Inflammatory macrophage (primary cell): ENCODE measurements at places on chromosomes 5 and 9.

GRCh38 chr5:52947851-52948250 lies 41.3 kb upstream of the ITGA2 start:
- DNase-seq: no peak

- DNase-seq: peak; percentile 17
Observed at GRCh38 chr5:14663734-14664269, 716 bp upstream of the OTULIN start.

GRCh38 chr5:128966375-128966774 lies 1.1 kb downstream of the SLC27A6 start:
- DNase-seq: no peak

DNA sequence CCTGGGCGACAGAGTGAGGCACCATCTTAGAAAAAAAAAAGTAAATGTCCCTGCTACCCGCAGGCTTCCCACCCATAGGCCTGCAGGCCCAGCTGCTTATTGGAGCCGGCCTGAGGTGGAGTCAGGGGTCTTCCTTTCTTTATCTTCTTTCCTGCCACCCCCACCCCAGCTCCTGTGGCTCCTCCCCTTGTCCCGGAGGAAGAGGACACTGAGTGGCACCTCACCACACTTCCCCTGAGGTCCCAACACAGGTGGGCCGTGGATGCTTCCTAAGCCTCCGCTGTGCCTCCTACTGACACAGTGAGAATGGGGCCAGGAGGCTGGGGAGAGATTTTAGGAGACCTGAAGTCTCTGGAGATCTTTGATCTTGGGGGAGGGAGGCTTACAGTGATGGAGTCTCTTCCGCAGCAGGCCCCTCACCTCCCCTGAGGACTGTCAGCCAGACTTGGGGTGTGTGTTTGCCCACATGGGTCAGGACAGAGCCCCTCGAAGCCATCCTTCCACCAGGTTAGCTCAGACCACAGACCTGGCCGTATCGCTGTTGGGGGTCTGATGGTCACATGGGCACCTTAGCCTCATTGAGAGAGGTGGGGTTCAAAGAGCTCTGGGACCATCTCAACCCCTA lies 135.4 kb upstream of the IER5L start:
- DNase-seq: no peak

DNA sequence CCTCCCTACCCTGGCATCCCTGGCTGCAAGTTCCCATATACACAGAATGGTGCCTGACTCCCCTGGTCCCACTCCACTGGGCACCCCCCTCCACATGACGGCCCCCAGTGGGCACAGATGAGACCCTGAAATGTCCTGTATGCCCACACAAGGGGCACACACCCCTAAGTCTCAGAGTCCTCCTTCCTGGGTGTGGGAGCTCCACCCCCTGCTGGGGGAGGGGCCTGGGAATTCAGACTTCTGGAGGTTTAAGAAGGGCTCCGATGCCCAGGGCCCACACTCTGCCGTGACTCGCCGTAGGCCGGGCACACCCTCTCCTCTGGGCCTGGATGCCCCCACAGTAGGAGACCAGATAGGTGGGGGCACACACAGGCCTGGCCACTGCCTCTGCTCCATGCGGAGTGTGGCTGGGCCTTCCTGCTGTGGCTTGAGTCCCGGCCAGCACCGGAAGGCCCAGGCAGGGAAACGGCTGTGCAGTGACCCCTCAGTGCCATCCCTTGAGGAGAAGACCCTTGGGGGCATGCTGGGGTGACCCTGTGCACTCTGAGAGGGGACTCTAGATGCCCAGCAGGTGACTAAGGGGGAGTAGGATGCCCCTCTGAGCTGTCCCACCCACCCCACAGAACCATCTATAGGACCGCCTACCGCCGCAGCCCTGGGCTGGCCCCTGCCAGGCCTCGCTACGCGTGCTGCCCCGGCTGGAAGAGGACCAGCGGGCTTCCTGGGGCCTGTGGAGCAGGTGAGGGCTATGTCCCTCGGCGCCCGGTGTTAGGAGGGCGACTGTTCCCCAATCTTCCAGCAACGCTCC lies 6.5 kb downstream of the EGFL7 start:
- DNase-seq: no peak

- no peak for DNase-seq
Observed at GRCh38 chr5:135978212-135978631, 23.4 kb upstream of the LECT2 start.

DNA sequence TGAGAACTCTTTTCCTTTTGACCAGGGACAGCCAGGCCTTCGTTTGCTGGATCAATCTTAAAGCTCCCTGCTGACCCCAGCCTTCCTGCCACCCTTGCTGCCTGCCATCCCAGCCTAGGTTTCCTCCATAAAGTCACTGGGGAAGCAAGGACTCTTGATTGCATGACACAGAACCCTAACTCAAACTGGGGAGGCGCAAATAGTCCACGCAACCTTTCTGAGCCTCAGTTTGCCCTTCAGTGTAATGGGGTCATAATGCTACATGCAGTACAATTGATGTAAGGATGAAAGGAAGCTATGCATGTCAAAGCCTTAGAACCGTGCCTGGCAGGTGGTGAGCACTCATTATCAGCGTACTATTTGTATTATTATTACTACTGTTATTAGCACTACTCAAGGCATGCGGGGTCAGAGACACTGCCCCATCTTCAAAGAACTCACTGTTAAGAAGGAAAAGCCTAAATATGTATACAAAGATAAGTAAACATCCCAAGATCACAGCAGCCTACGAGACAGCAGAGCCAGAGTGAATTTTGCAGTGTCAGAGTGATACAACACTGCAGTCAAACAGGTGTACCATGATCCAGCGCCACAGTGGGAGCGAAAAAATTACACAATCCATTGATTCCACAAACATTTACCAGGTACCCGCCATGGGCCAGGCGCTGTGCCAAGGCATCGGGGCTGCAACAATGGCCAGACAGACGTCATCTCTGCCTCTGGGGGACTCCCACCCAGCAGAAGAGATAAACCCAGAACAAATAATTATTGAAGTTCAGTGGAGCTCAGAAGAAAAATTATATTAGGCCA lies 16.9 kb upstream of the CPLX2 start:
- DNase-seq: no peak

DNA sequence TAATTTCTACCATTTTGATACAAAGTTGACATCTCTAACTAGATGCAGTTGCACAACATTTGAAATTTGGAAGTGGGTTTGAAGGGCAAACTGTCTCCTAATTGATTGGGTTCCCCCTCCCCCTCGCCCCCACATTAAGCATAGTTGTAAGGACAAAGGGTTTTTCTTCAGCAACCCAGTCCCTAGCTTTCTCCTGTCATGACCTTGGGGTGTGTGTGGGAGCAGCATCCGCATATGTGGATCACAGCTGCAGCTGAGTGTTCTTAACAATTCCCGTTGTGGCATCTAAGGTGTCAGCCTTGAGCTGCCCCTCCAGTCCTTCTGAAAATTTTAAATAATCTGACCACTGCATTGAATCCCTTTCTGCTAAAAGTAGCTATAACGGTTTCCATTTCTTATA lies 141.3 kb upstream of the CDH10 start:
- no peak for DNase-seq

DNA sequence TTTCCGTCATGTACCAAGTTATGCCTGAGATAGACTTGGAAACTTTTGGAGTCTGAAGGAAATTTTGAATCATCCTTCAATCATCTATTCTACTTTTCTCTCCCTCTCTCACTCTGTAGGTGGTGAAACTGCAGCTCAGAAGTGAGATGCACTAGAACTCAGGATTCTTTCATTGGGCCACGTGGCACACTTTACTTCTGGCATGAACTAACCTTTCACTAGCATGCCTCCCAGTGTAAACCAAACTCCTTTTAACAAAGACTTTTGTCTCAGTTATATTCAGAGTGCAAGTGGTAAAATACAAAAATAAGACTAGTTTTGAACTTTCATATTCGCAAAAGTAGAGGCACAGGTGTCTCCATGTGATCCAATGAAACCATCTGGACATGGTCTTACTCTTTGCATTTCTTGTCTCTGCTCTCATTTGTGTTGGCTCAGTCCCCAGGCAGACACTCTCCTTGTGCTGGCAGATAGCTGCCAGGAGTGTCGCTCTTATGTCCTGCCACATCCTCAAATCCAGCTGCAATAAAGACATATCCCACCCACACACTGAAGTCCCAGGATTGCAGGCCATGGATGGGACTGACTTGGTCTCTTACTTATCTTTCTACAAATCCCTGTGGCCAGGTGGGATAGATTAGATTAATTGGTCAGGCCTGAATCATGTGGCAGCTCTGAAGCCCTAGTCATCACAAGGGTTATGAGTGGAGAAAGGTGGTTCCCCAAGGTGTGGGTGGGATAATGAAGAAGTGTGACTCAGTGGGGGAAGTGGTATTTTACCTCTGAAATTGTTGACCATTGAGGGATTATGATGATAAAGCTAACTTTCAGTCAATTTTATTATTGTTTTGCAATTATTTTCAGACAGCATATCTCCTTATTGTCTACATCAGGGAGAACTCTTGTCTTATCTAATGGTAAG lies 267.5 kb downstream of the GABRB2 start:
- DNase-seq: no peak

GRCh38 chr5:32444431-32445286 lies at the start of gene ZFR:
ZFR (minus strand) TSS chr5:32444740; CDS start chr5:32444658, 82 bp downstream.
- DNase-seq: peak; percentile 94

DNA sequence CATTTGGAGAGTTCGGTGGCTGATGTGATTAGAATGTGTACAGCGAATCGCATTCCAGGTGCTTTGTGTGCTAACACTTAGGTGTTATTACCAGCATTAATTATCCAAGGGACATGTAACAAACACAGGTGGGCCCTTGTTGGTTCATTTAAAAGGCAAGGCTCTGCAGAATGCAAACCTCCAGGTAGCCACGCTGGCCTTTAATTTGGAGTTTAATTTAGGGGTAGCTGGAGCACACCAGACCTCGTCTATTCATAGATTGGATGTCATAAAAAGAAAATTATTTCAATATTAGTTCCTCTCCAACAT lies 191.1 kb downstream of the MAT2B start:
- DNase-seq: no peak

DNA sequence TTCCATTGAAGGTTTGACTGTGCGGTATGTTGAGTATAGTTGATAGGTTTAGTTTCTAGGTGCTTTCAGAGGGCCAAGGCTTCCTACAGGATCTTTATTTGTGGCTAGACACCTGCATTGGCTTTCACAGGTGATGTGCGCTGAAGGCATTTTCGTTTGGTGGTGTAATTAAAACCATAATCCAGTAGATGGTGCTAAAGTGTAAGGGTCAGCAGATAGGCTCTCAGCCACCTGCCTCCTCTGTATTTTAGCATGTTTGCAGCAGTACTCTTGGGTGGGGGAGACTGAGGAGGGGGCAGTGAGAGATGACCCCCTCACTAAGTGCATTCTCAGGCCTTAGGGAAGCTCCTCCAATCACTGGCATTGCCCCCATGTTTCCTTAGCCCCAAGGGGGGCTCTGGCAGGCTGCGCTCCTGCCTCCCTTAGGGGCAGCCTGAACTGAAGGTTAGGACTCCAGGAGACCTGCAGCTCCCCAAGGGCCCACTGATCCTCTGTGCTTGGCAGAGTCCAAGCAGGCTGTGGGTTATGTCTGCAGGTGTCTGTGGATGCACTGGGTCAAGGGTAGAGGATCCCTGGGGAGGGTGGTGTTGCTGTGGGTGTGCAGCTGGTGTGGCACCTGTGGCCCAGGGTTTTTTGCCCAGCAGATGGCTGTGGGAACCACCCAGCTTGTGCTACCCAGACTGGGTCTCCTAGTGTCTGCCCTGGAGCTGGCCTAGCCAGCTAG lies 23.4 kb downstream of the CDK20 start:
- peak; percentile 46 for DNase-seq

DNA sequence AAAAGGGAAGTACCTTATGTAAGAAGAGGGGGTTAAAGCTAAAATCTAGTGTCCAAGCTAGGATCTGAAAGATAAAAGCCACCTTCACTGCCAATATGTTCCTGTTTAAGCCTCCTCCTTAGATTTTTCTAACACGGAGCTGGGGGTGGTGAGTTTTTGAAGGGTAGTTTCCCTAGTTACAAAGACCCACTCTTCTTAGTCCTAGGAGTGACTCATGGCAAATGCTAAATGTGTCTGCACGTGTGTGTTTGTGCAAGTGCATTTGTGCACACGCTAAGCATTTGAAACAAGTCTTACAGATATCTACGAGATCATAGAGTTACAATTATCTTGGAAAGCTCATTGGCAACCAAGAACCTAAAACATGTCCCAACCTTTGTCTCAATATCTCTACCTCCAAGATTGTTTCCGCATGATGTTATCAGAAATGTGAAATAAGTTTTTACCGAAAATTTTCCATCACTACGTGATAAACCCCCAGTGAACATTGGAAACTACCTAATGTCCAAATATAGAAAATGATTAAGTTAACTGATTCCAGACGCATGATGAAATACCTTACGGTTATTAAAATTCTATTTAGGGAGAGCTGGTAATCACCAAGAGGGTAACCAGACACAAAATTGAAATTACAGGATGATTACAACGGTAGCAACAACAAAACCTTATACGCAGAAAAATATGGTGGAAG lies 78.0 kb upstream of the HRH2 start:
- no peak for DNase-seq

- no peak for DNase-seq
Observed at GRCh38 chr5:137286025-137286610, 213.0 kb downstream of the SPOCK1 start.

GRCh38 chr9:113631871-113632665 lies 168.5 kb downstream of the RGS3 start:
- DNase-seq: no peak

- DNase-seq: peak; percentile 29
Observed at GRCh38 chr9:137423514-137424291, 510 bp downstream of the NOXA1 start.

- no peak for DNase-seq
Observed at GRCh38 chr5:24102010-24102409, 542.8 kb downstream of the CDH10 start.
